Hypothalamus (tissue), 51 donors: ENCODE measurements at places on chromosomes 1 and 21.

GRCh38 chr1:23422241-23422877 is 2.2 kb downstream of the TCEA3 start:
- no peak for DNase-seq

DNA sequence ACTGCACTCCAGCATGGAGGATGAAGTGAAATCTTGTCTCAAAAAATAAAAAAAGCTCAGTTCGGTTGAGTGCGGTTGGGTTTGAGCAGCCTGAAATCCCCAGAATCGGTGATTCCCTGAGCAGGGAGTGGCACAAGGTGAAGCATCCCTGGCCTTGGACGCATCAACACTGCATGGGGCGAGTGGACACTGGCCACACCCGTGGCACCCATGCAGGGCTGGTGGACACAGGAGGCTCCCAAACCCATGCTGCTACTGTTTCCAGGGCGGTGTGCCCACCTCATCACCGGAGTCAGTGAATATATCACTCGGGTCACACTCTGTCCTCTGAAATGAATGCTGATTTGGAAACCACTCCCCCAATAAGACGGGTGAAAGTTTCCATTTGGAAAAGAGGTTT is 53.4 kb upstream of the ACTRT2 start:
- no peak for DNase-seq

- no peak for DNase-seq
These were observed 11.9 kb downstream of the PHTF1 start for GRCh38 chr1:113747376-113747775.

- DNase-seq = no peak
These were observed 7.2 kb downstream of the TUFT1 start for GRCh38 chr1:151547119-151547899.

- DNase-seq = no peak
These were observed 55.4 kb upstream of the LPGAT1 start for GRCh38 chr1:211885747-211886522.
